Esophagus mucosa (tissue), 1 donor: ENCODE measurements at places on chromosomes 11 and 22.

DNA sequence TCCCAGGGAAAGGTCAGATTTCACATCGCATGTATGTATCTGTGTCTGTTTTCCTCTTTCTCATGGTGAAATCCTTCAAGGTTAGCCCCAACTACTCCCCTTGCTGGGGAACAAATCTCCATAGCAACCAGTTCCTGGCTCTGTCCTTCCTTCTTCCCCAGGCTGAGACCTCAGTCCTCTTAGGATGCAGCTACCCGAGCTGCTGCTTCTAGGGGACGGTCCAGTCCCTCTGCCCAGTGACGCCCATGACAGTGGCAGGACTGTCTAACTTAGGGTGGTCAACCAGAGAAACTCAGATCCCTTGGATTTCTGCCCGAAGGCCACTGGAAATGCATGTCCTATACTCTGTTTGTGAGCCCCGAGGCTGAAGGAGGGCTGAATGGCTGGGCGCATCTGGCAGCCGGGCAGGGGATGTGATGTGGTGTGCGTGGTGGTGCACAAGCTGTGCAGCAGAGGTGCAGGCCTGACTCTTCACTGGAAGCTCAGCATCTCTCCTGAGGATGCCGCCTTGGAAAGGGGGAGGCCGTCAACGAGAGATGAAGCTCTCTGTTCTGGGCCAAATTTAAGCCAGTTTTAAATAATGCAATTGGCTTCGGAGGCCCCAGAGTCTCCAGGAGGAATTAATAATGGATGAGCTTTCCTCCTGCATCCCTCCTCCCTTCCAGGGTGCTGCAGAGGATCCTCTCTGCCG lies 118.7 kb upstream of the B3GAT1 start:
- ATAC-seq, result no peak

- no peak for ATAC-seq
Observed at GRCh38 chr22:38489142-38489541, 17.0 kb downstream of the DDX17 start.

- ATAC-seq, result no peak
Observed at GRCh38 chr22:40179526-40179925, 1.8 kb downstream of the TNRC6B start.

DNA sequence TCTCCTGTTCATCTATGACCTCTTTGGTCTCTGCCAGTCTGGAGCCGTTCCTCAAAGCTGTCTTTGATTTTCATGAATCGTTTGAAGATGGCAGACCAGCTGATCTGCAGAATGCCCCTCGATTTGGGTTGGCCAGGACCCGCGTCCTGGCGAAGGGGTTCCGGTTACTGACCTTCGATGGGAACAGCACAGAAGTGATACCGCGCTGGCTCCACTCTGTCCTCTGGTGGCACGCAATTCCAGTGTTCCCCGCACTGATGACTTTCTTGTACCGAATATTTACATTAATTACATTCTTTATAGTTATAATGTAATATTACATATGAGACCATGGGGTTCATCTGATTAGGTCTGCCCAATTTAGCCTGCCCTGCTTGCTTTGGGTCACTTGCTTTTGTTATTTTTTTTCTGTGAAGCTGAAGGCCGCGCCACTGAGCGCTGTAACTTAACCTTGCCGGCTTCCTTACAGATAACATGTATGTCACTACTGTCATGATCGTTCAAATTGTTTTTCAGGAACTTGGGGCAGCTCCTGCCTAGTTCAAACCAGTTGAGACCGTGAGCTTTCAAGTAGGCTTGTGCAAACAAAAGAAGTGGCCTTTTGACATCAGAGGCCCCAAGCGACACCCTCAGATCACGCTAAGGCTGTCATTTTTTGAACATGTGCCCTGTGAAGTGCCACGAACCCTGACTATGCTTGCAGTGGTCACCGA lies 4.1 kb upstream of the USP18 start:
- no peak for ATAC-seq

DNA sequence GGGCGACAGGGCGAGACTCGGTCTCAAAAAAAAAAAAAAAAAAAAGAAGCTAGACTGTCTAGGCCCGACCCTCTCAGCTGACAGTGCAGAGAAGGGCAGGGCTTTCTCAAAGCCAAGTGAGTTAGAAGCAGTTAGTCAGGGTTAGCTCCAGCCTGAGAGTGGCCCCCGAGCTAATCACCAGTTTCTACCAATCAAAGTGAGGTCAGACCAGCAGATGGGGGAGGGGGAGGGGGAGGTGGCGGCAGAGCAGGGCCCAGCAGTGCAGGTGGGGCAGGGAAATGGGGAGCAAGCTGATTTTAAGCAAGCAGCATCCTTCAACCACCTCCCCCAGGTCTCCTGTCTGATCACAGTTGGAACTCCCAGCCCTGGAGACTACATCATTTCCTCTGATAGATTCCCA lies 55.3 kb upstream of the PRR5 start:
- peak; percentile 23 for ATAC-seq

- ATAC-seq, result no peak
Observed at GRCh38 chr11:102708654-102709053, 3.1 kb upstream of the MMP27 start.

GRCh38 chr11:8093931-8094575 lies 13.0 kb downstream of the TUB start:
- ATAC-seq, result no peak

GRCh38 chr22:45053571-45053970 lies 43.8 kb upstream of the PHF21B start:
- ATAC-seq, result no peak

- no peak for ATAC-seq
Observed at GRCh38 chr11:119422809-119423508, at the start of gene THY1. Gene THY1, minus strand, starts transcription at chr11:119423172. Its CDS starts 2,267 bp downstream, at chr11:119420905.

GRCh38 chr11:65315866-65316226 lies 1.2 kb downstream of the CDC42EP2 start:
- ATAC-seq, result no peak

GRCh38 chr11:73236205-73236765 lies 18.2 kb downstream of the P2RY2 start:
- ATAC-seq, result peak; percentile 1

- peak; percentile 27 for ATAC-seq
Observed at GRCh38 chr11:119673759-119674336, 55.2 kb downstream of the NECTIN1 start.

DNA sequence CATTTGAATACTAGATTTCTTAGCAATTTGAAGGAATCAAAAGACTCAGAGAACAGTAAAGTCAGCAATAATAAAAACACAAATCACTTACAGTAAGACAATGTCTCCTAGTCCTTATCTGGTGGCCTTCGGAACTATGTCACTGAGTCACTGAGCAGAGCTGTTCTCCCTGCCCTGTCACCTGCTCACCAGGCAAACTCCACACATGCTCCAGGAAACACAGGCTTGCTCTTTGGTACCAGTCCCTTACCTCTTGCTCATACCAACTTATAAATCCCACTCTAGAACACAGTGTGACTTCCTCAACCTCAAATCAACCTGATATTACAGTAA lies 81.1 kb upstream of the CHRM4 start:
- ATAC-seq, result peak; percentile 81

- no peak for ATAC-seq
Observed at GRCh38 chr11:107282195-107282594, 175.4 kb downstream of the CWF19L2 start.
